ENCODE measurements at places on chromosomes 12 and 14.

DNA sequence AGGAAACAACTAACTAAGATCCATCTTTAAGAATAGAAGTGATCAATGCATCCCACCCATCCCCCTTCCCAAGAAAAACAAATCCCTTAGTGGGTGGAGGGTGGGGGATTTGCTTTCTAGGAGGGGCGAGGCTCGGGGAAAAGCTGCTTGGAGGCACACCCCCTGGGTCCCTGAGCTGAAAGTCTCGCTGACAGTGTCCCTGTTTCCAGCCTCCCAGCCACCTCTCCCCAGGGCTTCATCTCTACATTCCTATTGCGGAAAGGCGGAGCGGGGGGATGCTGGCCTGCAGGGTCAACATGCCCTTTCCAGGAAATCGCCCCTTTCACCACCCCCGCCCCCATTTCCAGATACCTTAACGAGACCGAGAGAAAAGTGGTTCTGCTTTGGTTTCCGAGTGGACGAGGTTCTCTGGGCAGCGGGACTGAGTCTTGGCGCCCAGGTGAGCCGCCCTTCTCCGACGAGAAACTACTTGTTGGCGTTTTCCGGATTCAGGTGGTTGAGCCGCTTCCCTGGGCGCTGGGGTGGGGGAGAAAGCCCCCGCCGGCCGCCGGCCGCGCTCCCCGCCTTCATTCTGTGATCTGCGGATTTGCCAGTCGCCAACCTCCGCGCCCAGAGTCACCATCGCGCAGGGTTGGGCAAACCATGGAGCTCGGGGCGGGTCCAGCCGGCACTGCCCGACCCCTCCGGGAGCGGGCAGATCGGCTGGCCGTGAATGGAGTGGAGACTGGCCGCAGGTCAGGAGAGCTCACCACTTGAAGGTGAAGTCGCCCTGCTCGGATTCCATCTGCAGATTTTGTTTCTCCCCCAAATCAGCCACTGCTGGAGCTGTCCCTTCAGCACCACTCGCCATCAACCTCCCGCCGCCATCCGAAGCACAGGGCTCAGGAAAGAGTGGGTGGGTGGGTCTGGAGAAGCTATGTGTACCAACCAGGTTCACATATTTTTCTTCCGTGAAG, 505 bp downstream of the KCNC2 start:
- peak; percentile 51 for DNase-seq

DNA sequence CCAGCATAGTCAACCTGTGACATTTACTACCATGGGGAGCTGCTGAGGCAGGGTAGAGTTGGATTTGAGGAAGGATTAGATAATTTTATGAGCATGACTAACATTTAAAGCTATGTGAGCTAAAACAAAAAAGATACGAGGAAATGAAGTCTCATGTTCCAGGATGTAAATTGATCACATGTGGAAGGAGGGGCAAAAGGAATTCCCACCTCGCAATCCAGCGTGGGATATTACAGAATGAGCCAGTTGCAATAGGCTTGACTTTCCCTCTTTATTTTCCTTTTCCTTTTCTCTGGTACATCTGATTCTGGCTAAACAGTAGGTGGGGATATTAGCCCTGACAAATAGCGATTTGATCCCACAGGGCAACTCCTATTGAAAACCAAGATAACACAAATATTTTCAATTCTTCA, 214.9 kb upstream of the HMGA2 start:
- peak; percentile 78 for DNase-seq

GRCh38 chr12:40587970-40588369, 104.3 kb upstream of the CNTN1 start:
- no peak for DNase-seq

GRCh38 chr14:24356208-24356607, 11.8 kb upstream of the NFATC4 start:
- no peak for DNase-seq

DNA sequence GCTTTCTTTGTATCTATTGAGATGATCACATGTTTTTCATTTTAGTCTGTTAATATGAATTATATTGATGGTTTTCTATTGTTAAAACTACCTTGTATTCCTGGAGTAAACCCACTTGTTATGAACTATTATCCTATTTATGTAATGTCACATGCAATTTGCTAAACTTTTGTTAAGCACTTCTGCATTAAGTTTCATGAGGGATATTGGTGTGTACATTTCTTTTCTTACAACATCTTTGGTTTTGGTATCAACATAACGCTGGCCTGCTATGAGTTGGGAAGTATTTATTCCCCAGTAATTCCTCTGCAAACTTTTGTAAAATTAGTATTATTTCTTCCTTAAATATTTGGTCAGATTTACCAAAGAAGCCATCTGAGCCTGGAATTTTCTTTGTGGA, 46.5 kb upstream of the AMIGO2 start:
- no peak for DNase-seq

- no peak for DNase-seq
Observed at GRCh38 chr12:126601184-126602170, 1536.2 kb downstream of the AACS start.

DNA sequence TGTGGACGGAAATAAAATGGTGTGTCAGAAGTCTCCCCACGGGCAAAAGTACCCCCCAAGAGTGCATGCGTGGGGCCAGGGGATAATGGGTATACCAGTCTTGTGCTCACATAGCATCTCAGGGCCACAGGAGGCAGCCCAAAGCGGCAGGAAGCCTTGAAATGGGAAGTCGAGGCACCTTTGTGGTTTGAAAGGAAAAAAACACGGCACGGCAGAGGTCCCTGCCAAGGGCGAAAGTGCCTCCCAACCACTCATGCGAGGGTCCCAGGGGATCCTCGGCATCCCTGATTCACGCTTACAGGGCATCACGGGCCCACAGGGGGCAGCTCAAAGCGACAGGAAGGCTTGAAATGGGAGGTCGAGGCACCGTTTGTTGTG, 583.2 kb downstream of the ALG10 start:
- no peak for DNase-seq

GRCh38 chr12:56948881-56949280, 8.5 kb downstream of the RDH16 start:
- no peak for DNase-seq

DNA sequence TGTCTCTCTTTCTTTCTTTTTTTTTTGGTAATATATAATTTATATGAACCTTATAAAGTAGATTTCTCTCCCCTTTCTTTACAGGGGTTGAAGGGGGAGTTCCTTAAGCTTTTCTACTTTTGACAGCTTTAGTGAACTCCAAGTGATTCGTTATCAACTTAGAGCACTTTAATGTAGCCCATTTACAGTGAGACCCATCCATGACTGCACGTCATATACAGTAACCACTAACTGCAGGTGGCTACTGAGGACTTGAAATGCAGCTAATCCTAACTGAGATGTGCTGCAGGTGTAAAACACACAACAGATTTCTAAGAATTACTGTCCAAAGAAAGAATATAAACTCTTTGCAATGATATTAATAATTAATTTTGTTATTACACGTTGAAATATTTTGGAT, 582 bp downstream of the LRRIQ1 start:
- peak; percentile 9 for DNase-seq

- DNase-seq, result no peak
Observed at GRCh38 chr12:124736115-124737039, 127.3 kb downstream of the SCARB1 start.

DNA sequence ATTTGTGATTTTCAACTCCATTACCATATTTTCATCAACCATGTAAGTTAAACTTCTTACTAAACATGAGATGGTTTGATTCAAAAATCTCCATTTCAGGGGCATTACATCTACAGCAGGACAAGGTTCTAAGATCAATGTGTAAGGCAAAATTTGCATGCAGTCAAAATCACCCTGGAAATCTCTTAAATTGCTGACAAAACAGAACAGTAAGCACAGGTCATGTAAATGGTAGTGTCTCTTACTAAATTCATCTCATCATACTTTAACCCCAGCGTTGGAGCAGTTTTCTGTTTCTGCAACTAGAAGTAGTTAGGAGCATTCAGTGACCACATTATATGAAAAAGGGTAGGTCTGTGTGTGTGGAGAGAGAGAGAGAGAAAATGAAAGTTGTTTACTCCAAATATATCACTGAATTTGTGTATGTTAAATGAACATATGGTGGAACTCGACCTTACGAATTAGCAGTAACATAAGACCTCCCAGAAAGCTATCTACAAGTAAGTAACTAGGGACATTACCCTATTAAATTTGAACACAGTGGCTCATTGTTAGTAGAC, 227.5 kb downstream of the SSPN start:
- no peak for DNase-seq

GRCh38 chr14:82003426-82003825, 469.8 kb upstream of the SEL1L start:
- no peak for DNase-seq

GRCh38 chr14:56342494-56342942, 224.3 kb downstream of the PELI2 start:
- DNase-seq, result peak; percentile 70

DNA sequence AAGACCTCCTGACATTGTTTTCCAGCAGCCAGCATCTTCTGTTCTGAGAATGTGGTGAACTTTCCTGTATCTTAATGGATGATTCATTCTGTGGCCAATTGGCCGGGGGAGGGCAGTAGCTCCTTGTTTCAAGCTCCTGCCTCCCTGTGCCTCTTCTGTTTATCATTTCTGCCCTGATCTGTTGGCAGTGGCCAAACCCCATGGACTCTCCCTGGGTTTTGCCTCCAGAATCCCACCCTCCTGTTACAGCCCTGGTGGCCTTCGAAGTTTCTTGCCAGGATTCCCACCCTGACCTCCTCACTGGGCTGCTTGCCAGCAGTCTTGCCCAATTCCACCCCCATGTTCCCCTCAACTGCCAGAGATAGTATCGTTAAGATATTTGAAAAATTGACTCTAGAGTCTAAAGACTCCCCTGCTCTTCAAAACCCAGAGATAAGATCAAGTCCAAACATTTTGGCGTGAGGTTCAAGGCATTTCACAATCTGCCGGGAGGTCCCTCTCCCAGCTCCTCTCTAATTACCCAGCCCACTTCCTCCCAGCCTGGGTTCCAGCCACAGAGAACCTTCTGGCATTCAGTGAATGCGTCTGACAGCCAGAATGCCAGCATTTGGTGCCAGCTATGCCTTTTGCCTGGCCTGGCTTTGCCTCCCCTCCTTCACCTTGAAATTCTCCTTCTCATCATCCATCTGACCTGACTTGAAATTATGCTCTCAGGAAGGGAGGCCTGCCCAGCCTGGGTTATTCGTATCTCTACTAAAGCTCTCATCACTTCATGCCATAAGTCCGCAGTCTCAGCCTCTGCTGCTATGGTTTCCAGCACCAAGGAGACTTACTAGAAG, 37.7 kb upstream of the TXNRD1 start:
- peak; percentile 97 for DNase-seq

DNA sequence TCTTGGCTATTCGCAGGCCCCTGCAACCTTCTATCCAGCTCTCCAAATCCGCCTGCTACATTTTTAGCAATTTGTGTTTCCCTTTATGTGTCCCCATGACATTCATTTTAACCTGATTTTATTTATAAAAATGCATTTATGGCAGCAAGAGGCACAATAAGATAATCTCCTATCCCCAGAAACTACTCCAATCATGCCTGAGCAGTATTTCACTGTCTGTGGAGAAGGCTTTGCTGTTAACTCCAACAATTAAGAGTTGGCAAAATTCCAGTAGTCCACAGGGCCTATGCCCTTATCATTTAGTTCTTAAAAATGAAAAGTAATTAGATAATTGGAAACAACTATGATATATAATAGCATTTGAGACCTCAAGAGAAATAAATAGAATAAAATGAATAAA, 462.4 kb downstream of the TRHDE start:
- DNase-seq, result no peak

GRCh38 chr12:5083955-5084849, 40.5 kb downstream of the KCNA5 start:
- peak; percentile 67 for DNase-seq

DNA sequence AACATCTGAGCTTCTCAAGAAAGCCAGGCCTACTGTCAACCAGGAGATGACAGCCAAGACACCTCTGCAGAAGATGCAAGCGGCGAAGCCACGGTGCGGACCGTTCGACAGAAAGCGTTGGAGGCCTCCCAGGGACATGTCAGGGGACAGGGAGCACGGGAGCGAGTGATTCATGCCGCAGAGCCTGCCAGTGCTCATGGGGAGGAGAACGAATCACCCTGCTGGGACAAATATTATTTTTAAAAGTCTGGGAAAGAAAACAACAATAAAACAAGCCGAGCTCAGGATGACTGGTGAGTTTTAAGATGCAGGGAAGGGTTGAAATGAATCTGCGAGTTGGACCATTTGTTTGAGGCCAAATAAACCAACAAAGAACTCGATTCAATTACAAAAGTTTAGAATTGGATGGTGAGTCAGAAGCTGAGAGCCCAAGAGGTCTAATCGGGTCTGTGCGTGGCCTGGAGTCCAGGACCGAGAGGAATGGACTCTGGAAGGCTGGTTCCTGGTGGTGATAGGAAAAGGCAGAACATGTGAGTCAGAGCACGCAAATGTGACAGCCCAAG, 91.0 kb downstream of the RBM19 start:
- peak; percentile 5 for DNase-seq

DNA sequence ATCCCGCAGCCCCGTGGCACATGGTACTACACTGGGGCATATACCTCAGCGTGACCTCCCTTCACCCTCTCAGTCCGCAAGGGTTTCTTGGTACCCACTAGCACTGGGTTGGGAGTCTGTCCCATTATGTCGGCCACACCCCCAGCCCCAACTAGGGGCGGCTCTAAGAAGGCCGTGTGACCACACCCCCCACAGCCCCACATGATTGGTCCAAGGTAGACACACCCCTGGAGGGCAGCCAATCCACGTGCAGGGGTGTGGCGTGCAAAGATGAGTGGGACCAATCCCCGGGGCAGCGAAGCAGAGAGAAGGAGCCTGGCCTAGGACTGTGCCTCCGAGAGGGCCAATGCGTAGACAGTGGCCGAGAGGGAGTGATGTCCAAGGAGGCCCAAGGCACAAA, 34.6 kb upstream of the BEGAIN start:
- no peak for DNase-seq

All from GM23248 (cell line).